ENCODE measurements at places on chromosomes 13 and 19.

GRCh38 chr13:112852808-112853207 lies 116.2 kb upstream of the MCF2L start:
- DNase-seq, result no peak

DNA sequence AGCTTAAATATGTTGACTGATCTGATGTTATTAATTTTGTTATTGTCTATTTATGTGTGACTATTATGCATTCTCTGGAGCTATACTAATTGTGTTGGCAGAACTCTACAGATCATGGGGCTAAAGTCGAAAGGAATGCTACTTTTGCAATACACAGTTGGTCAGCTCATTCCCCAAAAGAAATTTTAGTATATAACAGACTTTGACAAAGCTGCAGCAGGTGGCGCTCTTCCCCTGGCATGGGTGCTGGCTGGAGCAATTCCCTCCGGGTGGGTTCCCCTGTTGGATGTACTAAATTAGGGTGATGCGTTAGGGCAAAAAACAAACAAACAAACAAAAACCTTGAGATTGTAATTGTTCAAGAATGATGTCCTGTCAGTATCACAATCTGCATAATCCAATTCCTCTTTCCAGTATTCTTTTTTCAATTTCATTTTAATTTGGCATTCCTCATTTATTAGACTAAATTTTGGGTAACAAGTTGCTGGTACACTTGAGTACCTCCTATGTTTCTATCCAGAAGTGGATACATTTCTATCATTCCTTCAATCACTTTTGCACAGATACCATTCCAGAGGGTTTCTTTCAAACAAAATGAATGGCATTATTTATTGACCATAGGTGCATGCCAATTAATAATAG lies 322.8 kb upstream of the EDNRB start:
- peak; percentile 43 for DNase-seq

DNA sequence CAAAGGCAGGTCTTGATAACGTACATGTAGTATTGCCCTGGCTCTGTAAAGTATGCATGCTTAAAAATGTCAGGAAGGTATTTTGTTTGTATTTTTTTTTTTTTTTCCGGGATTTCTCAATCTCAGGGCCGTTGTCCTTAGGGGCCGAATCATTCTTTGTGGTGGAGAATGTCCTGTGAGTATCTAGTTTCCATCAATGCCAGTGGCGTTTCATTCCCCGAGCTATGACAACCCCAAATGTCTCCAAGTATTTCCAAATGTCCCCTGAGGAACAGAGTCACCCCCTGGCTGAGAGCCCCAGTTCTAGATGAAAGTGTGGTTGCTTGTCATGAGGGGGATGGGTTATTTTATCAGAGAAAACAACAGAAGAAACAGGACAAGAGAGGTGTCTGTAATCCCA lies 68.7 kb downstream of the ACSBG2 start:
- DNase-seq, result no peak

DNA sequence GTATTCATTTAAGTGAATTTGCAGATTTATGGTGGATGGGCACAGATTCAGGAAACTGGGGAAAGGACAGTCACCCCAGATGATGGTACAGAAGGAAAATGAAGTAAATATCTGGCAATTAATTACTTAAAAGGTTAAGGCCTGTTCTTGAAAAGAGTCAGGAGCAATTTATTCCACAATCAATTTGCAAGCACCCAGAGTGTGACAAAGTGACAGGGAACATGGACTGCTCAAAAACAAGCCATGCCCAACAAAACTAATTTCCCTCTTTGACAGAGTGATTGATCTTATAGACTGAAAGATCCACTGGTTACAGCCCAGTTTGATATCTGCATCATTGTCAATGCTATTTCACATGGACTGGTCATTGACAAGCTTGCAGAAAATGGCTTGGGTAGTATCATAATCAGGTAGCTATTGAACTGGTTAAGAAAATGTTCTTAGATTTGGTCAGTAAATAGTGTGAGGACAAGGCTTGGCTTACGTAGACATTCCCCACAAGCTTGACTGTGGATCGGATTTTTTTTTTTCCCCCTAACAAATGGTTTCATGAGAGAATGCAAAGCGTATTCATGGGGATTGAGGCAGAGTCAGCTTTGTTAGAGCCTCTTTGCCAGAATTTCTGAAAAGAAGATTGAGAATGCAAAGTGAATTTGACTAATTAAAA lies 584.6 kb downstream of the GPC6 start:
- DNase-seq, result no peak

GRCh38 chr19:49823472-49823871 lies 5.4 kb downstream of the MED25 start:
- no peak for DNase-seq

DNA sequence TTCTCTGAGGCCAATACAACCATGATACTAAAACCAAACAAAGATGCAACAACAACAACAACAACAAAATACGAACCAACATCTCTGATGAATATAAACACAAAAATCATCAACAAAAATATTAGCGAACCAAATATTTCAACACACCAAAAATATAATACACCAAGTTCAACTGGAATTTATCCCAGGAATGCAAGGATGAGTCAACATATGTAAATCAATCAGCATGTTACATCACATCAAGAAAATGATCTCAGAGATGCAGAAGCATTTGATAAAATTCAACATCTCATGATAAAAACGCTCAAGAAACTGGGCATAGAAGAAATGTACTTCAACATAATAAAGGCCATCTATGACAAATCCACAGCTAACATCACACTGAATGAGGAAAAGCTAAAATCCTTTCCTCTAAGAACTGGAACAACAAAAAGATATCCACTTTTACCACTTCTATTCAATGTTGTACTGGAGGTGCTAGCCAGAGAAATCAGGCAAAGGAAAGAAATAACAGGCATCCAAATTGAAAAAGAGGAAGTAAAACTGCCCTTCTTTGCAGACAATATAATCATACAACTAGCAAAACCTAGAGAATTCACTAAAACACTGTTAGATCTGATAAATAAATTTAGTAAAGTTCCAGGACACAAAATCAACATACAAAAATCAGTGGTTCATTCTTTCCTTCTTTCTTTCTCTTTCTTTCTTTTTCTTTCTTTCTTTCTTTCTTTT lies 2448.7 kb upstream of the PCDH20 start:
- no peak for DNase-seq

- no peak for DNase-seq
These were observed 26.9 kb upstream of the KLF2 start for GRCh38 chr19:16297575-16298178.
